ENCODE measurements at places on chromosomes 13 and 19. TPM values are rescaled to one million over a fixed set of nuclear protein-coding genes. Genes with fewer than 3 reads are reported as not detected.

The TMEM59L gene
- total RNA-seq, result 0.98 TPM

The CRX gene
- not detected for total RNA-seq

The FAM124A gene
- 0.30 TPM for total RNA-seq

The NCCRP1 gene
- total RNA-seq, result not detected

The GPATCH1 gene
- total RNA-seq, result 9.1 TPM

The KCNRG gene
- 3.5 TPM for total RNA-seq

The PRR19 gene
- total RNA-seq, result not detected
